ENCODE measurements at places on chromosomes 3 and 15.
A peak's percentile ranks its signal among the peaks of the same experiment; 100 is the strongest.

DNA sequence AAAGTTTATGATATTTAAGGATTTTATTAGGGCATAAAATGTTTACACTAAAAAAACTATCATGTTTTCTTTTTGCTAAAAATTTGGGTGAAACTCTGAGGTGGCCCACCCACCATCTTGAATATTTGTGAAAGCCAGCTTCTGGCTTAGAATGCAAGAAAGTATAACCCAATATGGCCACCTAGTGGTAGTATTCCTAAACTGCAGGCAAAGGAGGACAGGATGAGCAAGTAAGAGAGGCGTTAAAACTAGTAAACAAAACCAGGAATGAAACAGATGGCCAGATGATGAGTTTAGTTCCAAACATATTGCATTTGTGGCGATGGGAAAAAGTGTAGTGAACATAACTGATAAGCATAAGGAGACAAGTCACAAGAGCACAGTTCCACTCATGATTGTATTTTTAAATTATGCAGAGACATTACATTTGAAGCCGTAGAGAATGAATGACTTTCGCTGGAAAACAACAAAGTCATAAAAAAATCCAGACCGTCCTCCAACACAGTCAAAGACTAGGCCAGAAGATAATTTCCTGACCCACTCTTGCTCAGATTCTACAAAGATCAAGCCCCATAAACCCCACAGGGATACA is 103.3 kb upstream of the PRTG start:
- peak; percentile 40 for DNase-seq

- DNase-seq = no peak
Measured at GRCh38 chr3:176513604-176514003, 683.7 kb downstream of the TBL1XR1 start.

DNA sequence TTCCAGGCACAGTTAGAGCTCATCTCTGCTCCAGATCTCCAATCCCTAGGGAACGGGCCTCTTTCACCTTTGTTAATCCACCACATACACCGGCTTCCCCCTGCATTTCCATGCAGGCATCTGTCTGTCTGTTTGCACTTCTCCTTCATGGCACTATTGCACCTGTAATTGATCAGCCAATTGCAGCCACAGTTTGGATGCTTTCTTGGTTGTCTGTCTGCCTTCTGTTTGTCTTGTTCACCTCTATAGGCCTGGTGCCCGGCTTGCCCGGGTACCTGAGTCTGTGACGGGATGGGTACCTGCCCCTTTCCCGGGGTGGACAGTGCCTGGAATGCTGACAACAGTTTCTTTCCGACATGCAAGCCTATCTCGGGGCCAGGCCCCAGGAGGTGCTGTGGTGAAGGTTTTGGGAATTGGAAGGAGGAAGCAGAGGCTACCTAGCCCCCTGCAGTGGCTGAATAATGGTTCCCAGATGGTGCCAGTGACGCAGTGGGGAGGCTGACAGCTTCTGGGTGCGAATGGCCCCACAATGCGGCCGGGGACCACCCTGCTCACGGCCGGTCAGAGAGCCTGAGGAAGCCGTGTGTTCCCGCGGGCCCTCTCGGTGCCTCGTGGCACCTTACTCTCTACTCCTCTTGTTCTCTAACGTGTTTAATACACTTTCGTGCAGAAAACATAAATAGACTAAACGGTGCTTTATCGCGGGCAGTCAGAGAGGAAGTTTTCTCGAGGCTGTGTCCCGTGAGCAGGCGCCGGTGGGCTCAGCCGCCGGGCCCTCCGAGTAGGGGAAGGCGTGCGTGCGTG is 31.3 kb upstream of the RAB6B start:
- no peak for DNase-seq

DNA sequence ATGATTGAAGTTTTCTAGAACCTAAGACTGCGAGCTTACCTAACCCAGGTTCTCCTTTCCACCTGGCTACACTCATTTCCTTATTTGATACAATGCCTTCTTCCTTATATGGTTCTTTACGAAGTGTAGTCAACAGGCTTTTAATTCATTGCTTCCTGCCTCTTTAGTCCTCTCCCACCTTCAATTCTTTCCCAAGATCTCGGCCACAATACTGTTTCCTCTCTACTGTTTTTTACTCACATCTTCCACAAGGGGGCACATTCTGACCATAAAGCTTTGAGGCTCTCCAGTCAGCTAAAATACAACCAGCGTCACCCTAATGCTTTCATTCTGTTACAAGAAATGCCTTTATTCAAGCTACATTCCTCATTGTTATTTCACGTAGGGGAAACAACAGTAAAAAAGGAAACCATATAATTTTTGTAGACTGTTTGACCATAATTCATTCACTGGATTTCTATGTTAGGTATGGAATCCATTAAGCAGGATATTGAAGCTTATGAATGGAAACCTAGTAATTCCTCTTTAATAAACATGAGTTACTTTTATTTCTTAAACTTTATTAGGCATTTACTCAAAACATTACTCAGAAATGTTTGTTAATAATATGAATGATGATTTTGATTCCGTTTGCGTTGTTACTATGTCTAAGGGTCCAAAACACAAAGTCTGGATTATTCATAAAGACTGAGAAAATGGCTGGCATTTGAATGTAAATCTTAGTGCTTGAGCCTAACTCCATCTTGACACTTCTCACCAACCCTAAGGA is 29.5 kb upstream of the VEPH1 start:
- DNase-seq = no peak

GRCh38 chr3:16300881-16301359 is 35.9 kb downstream of the OXNAD1 start:
- peak; percentile 41 for DNase-seq

DNA sequence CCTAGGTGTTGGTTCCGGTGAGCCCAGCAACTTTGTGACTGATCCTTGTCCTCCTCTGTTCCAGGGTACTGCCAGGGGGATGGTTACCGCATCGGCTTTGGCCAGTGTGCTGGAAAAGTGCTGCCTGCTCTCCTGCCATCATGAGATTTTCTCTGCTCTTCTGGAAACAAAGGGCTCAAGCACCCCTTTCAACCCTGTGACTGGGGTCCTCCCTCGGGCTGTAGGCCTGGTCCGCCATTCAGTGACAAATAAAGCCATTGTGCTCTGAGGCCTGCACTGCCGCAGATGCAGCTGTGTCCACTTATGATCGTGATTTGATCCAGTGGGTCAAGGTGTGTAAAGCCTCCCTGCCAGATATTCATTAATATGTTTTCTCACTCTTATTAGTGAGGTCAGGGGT is 33.3 kb downstream of the FAH start:
- no peak for DNase-seq

GRCh38 chr3:139674571-139675260 is 3.1 kb downstream of the NMNAT3 start:
- DNase-seq = no peak

DNA sequence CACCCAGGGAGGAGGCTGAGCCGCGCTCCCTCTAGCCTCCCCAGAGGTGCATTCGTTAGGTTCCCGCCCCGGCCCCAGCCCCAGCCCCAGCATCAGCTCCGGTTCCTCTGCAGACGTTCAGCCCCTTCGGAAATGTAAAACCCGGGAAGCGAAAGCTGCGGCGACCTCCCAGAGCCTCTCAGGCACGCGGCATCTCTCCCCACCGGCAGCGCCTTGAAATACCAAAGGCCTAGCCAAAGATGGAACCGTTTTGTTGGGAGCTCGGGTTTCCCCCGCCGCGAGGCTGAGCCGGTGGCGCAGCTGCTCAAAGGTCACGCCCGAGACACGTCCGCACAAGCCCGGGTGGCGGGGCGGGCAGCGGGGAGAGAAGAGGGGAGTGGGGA is 77.8 kb upstream of the HES1 start:
- DNase-seq = no peak

Measured in effector CD4-positive, alpha-beta T cell (primary cell).